Activated naive CD4-positive, alpha-beta T cell (primary cell): ENCODE measurements at places on chromosomes 7 and 10.

DNA sequence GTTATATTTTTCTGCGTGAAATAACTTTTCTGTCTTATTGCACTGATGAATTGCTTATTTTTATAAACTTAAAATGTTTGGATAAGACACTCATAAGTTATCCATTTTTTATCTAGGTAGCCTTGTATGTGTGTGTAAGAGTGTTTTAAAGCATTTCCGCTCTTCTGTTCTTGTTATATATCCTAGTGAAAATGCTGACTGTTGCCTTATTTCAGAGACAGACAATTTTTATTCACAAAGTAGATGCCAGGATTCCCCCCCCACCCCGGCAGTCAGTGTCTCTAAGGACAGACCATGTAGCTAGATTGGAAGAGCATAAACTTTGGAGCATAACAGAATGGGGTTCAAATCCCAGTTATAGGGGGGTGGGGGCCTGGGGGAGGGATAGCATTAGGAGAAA, 1.6 kb downstream of the SMC3 start:
- no peak for DNase-seq

DNA sequence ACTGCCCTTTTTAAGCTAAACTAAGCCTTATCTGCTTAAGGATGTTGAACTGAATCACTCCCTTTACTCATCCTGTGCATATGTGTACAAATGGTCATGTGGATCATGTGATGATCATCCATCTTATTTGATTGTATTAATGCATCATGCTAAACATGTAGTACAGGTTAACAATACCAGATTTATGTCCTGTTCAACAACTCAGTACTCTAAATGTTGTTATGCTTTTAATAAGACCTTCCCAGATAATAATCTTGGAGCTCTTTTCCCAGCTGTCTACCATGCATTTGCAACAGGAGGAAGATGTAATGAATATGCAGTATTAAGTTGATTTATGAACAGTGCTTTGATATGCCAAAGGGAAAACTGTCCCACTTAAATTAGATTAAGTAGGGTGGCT, 318.0 kb downstream of the BICC1 start:
- DNase-seq, result no peak

GRCh38 chr7:80729591-80730320, 91.3 kb downstream of the CD36 start:
- no peak for DNase-seq

DNA sequence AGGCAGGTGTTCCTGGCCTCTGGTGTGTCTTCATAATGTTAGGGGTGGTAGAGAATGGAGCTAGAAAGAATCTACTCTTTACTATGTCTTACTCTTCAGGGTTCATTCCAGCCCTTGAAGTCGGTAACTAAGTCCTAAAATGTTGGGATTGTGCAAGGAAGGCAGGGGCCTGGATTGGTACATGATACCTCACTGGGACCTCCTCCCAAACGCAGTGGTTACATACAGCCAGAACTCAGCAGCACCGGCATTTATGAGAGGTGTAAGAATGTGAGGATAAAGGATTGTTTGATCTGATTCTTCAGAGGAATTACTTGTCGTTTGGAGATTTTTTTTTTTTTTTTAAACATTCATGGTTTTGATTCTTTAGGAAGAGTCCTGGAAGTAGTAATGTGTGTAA, 6.9 kb downstream of the COMTD1 start:
- no peak for DNase-seq

GRCh38 chr7:20323595-20323994, 7.1 kb upstream of the ITGB8 start:
- DNase-seq, result no peak

- DNase-seq, result no peak
These were observed 262.0 kb upstream of the ZWINT start for GRCh38 chr10:56623064-56623463.

DNA sequence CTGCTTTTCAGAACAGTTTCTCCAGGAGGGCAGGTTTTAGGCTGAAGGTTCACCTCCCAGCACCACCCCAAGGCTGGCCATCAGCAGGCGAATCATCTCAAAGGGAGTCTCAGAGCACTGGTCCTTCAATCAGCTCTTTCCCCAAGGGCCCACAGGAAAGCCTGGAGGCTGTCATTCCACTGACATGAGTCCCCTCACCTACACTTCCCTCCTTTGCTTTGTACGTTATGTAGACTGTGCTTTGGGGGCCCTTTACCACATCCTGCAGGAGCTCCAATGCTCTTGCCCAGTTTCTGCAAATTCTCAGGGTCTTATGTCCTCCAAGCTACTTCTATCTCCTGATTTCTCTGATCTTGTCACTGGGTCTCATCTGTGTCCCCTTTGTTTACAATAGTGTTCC, 15.4 kb downstream of the WDFY4 start:
- DNase-seq, result no peak

GRCh38 chr7:99004216-99004615, 125.9 kb downstream of the TRRAP start:
- DNase-seq, result no peak

DNA sequence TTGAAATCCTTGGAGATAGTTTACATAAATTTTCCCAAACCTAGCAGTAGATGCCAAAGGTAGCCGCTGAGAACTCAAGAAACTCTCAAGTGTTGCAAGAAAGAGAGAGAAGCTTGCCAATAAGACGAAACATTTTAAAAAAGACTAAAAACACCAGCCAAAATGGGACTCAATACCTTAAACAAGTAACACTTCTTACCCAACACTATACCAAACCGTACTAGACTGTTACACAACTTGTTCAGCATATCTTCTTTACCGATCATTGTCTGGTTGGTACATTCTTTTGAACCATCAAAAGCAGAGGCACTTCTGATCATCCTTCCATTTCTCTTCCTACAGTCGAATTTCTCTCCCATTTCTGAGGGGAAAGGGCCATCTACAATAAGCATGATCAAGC, 4.8 kb upstream of the PTPN12 start:
- no peak for DNase-seq

- no peak for DNase-seq
These were observed 114.3 kb downstream of the SLIT1 start for GRCh38 chr10:97071496-97071895.

GRCh38 chr7:30965883-30966282, 2.1 kb downstream of the GHRHR start:
- DNase-seq, result no peak

- DNase-seq, result no peak
These were observed 34.5 kb downstream of the CREB3L2 start for GRCh38 chr7:137967143-137968018.

- no peak for DNase-seq
These were observed 21.8 kb downstream of the SEMA3C start for GRCh38 chr7:80896906-80897598.

GRCh38 chr7:114970308-114970707, 48.4 kb downstream of the MDFIC start:
- no peak for DNase-seq

DNA sequence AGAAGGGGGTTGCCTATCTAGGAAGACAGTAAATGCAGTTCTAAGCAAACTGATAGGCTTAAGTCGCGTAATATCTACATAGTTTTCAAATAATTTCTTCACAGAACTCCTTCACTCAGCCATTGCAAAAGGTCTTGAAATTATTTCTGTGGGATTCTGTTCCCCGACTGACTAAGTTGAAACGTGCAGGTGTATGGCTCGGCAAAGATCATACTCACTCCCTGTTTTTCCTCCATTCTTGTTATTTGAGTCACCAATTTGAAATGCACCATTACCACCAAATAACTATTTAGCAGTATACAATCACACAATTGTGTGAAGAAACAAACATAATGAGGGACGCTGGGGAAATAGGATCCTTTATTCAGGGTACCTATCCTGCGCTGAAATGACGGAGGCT, 771.1 kb downstream of the GATA3 start:
- DNase-seq, result no peak

DNA sequence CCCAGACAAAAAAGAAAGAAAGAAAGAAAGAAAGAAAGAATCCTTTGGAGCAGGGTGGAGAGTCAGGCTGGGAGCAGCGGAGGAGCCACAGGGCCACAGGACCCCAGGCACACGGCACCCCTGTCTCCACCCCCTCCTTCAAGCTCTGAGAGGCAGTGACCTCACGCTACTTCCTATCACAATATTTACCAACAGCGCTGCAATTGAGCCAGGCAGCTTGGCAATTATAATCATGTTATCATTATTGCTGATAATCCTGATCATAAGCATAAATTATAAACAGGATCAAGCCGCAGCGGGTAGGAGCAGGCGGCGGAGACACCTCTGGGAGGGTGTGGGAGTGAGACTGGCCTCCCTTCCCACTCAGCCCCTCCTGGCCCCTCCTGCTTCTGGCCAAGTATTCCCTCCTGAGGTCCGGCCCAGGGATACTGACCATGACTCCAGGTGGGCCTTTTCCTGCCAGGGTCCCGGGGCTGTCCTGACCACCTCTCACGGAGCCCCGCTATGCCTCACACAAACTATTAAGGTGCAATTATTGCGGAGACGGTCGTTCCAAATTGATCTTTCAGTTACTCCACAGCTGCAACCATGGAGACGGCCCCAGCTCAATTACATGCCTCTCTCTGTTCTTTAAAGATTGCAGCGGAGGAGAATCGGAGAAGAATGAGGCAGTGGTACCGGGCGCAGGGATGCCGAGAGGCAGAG, 10.0 kb upstream of the GTF2IRD1 start:
- no peak for DNase-seq

GRCh38 chr7:4742852-4743251, 32.6 kb upstream of the AP5Z1 start:
- DNase-seq, result no peak

DNA sequence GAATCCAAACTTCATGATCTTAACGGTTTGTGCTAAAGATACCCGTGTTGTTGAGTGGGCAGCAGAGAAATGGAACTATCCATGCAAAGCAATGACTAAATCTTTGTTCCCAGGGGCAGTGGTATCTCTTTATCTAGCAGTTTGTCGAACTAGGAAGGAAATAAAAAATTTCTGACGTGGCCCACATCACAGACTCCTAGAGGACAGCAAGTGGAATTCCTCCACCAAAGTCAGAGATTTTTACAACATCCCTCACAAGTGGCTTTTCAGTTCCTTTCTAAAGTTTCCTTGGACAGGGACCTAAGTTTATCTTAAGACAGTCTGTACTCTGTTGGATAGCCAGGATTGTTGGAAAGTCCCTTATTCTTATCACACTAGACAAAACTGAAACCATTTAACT, 136.0 kb downstream of the RAPGEF5 start:
- DNase-seq, result no peak

DNA sequence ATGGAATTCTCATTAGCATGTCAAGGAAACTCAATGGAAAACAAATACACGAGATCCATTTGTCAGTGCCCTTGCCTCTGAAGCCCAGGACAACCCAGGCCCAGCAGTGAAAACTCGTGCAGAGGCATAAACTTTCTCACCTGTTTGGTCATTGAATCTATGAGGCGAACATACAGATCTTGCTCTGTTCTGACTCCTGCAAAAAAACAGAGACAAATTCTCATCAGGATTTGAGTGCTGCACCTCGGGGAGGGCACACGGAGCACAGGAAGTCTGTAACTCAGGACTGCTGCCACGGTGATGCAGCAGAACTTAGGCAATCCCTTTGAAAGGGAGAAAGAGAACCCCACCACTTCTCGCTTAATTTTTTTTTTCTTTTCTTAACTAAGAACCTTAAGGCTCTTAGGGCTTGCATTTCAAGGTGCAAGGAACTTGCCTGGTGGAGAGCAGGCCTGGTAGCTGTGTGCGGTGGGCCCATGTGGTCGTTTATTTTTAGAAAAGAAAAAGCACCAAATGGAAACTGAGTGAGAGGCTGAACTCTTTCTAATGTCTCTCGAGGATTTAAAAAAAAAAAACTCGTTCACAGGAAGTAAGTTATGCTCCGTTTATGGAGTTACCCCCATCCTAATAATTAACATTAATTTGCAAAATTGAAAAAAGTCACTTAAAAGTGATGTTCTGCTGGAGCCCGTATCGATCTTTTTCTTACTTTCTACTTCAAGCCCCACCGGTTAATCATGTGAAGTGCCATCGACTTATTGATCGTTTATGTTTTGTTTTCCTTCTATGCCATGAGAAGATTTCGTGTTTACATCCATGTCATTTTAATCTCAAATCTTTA, 1.8 kb downstream of the EBF3 start:
- DNase-seq, result no peak
